ENCODE measurements at places on chromosomes 1 and 21.

- DNase-seq = no peak
Observed at GRCh38 chr1:63906047-63906704, 132.4 kb downstream of the ROR1 start.

- DNase-seq = no peak
Observed at GRCh38 chr1:63843884-63844283, 70.1 kb downstream of the ROR1 start.

DNA sequence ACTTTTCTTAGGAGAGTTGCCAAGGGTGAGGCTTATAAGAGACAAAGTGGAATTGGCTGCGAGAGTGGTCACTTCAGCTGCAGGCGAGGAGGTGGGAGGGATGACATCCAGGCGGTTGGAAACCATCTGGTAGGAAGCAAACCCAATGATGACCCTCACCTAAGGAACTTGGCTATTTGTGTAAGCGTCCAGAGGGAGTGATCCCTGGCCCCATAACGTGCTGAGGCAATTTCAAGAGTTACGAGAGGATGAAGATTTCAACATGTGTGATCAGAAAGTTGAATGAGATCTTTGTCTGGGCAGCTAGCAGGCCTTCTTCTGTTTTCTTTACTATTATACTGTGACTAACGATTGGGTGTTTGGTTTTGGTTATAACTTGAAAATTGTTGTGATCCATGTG, 102.7 kb upstream of the VANGL1 start:
- DNase-seq = no peak

GRCh38 chr1:55640708-55641473, 425.7 kb upstream of the USP24 start:
- peak; percentile 6 for DNase-seq

DNA sequence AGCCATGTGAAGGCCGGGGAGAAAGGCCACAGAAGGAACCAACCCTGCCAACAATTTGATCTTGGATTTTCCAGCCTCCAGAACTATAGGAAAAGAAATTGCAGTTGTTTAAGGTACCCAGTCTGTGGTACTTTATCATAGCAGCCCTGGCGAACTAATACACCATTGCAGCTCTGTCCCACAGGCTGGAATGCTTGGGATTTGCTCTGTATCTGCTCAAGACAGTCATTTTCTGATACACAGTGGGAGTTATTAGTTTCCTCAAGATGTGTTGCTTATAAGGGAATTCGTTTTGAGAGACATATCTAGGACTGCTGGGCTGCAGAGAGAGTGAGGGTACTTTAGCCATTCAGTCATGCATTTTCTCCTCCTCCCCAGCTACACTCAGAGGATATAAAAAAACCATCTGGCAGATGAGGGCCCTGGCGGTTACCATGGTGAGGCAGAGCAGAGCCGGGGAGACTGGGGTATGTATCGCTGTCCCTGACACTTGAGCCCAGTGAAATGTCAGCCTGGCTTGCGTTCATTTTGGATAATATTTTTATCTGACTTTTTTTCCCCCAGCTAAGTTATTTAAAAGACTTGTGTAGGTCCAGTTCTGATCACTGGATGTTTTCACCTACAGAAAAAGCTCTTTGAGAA, 104.6 kb downstream of the DIRAS3 start:
- no peak for DNase-seq

DNA sequence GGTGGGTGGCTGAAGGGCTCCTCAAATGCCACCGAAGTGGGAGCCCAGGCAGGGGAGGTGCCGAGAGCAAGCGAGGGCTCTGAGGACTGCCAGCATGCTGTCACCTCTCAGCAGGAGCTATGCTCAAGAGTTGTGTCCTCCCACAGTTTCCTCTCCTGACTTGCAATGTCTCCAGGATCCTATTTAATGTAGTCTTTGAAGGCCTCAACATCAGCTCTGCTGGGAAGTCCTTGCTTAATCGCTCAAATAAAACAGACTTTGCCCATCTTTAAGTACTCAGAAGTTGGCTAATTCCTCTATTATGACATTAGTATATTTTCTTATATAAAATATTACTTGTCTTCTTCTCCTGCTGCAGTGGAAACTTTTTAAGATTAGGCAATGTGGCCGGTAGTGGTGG, 154.2 kb upstream of the NRIP1 start:
- DNase-seq = no peak

GRCh38 chr21:41640748-41641509, 125.9 kb downstream of the RIPK4 start:
- no peak for DNase-seq

GRCh38 chr1:187942986-187943385, 1114.2 kb downstream of the PLA2G4A start:
- DNase-seq = no peak

- DNase-seq = no peak
Observed at GRCh38 chr1:109785446-109786111, 21.9 kb upstream of the EPS8L3 start.

GRCh38 chr1:186679924-186680244, 339 bp downstream of the PTGS2 start:
- DNase-seq = no peak

DNA sequence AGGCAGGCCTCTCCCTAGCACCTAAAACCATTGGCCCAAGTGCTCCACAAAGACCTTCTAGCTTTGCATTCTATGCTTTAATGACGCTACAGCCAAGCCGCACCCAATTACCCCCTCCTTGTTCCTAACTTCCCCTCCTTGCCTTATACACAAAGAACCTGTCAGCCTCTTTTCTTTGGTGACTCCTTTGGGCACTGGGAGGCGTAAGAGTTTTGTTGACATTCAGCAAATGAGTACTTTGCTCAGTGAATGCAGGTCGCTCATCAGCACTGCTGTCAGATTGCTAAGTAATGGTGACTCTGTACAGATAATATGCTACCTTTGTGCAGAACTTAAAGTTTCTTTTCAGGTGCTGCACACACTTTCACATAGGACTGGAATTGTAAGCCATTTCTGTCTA, 187.6 kb upstream of the FAM78B start:
- DNase-seq = no peak

GRCh38 chr1:236638945-236639344, 34.6 kb upstream of the HEATR1 start:
- no peak for DNase-seq

DNA sequence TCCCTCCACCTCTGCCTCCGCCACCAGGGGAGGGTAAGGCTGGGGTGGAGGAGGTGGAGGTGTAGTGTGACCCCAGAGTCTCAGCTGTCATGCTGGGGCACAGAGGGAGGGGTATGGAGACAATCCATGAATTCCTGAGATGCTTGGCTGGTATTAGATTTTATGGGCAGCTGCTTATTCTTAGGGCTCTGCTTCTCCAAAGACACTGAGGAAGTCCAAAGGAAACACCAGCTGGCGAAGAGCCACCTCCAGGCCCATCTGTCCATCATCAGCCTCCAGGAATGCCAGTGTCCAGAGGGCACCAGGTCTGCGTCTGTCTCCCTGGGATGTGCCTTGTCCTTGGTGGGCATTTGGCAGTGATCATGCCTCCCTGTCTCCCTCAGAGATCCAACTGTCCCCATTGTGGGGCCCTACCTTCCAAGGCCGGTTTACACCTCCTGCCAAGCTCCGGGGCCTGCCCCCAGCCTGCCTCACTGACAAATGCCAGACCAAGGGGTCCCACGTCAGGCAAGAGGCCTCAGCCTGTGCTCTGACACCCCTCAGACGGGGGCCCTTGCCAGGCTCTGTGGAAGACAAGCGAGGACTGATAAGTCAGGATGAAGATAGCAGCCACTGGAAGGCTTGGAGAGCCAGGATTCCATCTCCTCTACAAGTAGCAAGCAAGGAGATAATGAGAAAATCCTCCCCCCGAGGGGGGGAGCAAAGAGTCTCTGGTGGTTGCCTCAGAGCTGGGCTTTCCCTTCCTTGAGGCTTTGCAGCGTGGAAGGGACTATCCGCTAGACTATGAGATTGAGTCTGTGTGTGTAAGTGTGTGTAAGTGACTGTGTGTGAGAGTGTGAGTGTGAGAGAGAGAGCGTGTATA, 1.6 kb downstream of the TNNI1 start:
- DNase-seq = no peak

- DNase-seq = no peak
Observed at GRCh38 chr21:34635307-34635706, 20.4 kb upstream of the RCAN1 start.

DNA sequence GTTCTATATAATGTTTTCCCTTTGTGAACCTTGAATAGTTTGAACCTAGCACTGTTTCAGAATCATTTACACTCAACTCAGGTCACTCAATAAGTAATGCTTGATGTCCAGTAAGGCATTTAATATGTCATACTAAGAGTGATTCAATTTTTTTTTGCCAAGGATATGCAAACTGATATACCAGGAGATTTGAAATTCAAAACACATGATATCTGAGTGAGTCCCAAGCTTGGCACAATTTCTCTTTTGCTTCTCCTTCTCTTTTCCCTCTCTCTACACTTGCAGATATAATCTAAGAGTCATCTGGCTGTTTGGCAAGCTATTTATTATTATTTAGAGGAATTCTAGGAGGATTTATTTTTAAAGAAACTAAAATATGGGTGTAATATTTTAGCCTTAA, 61.6 kb upstream of the SPAG17 start:
- no peak for DNase-seq

GRCh38 chr1:70048336-70049094, 156.9 kb downstream of the LRRC40 start:
- no peak for DNase-seq

DNA sequence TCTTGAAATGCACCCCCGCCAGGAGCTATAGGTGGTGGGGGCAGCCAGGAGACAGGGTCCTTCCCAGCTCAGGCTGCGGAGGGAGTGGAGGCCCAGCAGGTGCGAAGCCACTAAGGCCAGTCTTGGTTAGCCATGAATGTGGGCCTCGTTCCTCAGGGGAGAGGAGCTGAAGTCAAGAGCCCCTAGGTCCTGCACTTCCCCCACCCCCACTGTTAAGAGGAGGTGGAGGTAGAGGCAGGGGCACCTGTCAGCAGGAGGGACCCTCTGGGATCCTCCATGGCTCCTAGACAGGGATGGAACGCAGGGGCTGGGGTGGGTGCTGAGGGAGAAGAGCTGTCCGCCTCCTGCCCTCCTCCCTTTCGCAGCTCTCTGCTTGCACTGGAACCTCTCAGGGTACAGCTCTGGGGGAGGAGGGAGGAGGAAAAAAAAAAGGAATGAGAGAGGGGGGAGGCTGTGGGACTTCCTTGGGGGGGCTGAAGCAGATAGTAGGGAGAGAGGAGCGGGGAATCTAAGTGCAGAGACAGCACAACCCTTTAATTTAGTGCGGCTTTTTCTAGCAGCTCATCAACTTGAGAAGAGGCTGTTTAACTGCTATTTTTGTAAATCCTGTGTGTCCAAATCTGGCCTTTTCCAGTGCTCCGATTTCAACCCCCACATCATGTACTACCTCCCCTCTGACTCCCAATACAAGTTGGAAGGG, 37.0 kb downstream of the MATN1 start:
- DNase-seq = no peak
